ENCODE measurements at places on chromosomes 11 and 22.

DNA sequence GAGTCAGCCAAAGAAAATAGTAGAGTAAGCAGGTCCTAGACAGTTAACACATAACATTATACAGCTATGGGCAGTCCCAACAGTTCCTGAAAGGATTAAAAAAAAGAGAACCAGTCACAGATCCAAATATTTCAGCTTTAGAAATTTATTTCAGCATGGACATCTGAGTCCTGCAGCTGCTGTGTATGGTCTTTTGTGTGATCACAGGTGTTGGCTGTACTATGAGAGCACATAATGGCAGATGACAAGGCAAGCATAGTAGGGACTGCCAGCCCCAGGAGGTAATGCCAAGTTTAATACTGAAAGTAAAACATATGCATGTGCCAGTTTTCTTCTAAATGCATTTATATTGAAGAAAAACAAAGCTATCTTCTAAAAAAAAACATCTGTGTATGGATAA is 158.1 kb downstream of the GRIA4 start:
- no peak for DNase-seq

GRCh38 chr11:128086794-128087193 is 500.6 kb downstream of the ETS1 start:
- no peak for DNase-seq

GRCh38 chr11:36432093-36432469 is 78.0 kb downstream of the TRAF6 start:
- DNase-seq, result no peak

GRCh38 chr11:106249617-106250239 is 172.3 kb downstream of the AASDHPPT start:
- no peak for DNase-seq

GRCh38 chr11:6745018-6745417 is 26.8 kb downstream of the OR2AG2 start:
- no peak for DNase-seq

DNA sequence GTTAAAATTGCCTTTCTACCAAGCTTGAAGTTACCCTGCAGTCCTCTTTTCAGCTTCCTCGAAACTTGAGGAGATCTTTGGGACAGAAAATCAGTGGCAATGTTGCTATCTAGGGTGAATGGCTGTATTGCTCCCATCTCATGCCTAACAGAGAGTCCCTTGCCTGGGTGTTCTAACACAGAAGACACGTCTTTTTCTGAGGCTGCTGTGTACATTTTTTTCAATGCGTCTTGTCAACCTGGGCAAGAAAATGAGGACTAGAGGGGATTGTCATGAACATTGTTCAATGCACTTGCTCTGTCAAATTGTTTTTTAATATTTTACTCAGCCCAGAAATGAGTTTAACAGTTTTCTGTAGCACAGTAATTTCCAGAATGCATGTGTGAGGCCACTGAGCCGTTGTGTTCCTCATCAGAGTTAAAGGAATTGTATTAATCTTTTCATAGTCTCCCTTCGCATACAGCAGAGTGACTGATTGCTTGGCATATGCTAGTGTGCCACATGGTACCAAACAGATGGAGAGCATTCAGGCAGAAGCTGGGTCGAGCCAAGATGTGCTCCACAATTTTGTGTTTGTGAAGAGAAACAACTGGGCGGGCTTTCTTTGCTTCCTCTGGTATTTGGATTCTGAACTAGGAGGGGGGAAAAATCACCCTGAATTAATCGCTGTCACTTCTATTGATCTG is 86.0 kb downstream of the CASP12 start:
- no peak for DNase-seq

- DNase-seq, result no peak
Measured at GRCh38 chr11:250740-251299, 14.0 kb downstream of the PSMD13 start.

DNA sequence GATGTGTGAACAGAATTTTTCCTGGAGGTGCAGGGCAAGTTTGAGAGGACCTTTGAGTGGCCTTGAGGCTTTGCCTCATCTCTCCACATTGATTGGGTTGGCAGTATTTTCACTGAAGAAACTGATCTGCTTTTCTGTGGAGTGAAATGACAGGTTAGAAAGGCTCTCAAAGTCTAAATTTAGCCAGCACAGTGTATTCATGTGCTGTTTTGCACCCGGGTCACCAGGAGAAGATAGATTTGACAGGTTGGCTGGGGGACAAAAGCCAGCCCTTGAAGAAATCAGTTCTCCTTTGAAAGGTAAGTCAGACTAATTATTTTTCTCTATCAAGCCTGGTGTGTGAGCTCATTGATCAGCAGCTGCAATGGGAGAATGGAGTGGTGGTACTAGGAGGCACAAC is 152.9 kb downstream of the DBX1 start:
- no peak for DNase-seq

- no peak for DNase-seq
Measured at GRCh38 chr11:121456151-121456550, 3.4 kb upstream of the SORL1-AS1 start.

DNA sequence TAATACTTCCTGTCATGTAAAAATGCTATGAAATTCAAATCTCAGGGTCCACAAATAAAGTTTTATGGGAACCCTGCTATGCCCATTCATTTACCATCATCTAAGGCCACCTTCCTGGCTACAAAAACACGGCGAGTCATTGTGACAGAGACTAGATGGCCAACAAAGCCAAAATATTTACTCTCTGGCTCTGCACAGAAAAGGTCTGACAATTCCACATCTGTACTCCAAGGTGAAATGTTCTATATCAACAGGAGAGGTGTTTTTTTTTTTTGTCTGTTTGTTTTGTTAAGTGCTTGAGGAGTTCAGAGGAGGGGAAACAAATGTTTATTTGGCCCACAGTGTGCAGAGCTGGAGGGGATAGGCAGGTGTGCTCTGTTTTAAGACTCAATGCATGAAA is 18.6 kb upstream of the TMA7B start:
- DNase-seq, result no peak

DNA sequence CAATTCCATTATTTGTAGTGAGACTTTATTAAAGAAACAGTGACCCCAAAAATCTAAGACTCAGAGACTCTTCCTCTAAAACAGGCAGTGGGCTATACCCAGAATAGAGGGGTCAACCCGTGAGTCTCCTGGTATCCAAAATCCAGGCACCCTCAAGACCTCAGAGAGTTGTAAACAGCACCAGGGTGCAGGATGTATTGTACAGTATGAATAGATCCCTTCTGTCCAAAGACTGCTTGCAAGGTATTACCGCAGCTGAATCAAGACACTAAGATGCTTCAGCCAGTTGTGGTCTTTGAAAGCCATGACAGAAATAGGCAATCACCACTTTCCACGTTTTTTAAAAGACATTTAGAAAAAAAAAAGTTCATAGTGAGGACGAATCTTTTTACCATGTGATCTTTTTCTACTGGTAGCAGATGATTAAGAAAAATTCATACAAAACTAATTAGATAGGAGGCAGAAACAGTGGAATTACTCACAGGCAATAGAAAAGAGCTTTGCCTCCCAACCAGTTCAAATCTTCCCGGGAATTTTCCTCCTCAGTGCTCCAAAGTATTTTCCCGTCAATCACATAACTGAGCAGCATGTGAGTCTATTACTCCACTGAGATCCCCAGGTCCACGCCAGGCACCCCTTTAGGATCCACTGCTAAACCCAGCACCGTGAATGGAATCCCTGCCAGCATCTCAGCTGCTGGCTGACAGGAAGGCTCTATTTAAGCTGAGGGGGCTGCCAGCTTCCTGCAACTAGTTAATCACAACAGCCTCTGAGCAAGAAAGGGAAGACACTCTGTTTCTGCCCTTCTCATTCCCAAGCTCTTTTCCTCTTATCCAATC is 113.1 kb downstream of the ETS1 start:
- DNase-seq, result no peak

- DNase-seq, result no peak
Measured at GRCh38 chr11:9030601-9031000, 26.8 kb upstream of the NRIP3 start.

GRCh38 chr11:7585816-7586215 is 72.0 kb downstream of the PPFIBP2 start:
- DNase-seq, result no peak

DNA sequence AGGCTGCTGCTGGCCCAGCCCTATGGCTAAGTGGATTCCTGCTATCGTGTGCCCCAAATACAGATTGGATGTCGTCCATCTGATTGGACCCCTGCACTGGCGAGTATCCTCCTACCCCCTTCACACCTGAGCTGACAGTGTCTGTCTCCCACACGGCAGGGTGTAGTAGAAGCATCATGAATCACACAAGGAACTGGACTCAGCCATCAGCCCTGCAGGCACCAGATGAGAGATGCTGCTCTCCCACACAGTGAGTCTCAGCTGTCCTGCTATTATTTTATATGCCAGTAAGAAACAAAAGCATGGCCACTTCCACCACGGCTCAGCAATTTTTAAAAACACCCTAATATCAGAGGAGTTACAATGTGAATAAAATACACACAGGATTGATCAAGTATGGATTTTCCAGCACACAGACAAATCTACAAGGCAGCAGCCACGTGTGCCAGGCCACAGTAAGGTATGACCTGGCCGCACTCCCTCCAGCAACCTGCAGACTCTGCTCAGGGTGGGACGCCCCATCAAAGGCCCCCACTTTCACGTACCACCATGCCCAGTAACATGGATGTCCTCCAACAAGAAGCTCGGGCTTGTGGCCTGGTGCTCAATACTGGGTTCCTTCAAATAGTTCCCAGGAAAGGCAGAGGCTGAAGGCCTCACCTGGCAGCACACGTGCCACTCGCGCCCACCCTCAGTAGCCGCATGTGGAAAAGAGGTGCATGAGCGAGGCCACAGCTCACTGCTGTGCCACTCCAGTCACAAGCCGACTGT is 16.4 kb upstream of the SLC25A1 start:
- DNase-seq, result no peak

GRCh38 chr22:19773470-19774040 is 13.0 kb downstream of the TBX1 start:
- DNase-seq, result no peak

DNA sequence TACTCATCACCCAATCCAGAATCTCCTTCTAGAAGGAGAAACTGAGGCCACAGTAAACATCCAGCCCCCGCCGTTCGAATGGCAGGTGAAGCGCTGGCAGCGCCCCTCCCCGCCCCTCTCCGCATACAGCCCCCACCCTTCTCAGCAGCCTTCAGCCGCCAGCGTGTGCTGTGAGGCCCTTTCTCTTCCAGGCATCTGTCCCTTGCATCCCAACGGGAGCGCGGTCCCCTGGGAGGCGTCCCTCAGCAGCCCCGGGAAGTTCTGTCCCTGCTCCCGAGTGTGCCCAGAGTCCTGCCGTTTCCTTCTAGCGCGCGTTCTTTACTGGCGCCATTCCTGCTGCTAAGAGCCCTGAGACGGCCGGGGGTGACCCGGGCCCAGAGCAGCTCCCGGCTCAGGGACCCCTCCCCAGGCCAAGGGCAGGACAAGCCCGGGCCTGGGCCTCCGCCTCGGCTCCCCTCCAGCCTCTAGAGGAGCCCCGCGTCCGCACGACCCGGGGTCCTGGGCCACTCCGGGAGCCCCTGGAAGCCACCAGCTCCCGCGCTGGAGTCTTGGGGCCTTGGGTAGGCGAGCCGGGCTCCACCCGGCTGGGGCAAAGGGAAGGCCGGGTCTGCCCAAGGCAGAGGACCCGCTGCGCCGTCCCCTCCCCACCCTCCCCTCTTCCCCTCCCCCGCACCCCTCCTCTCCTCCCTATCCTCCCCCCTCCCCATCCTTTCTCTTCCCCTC is 450.4 kb downstream of the OPCML start:
- DNase-seq, result no peak

DNA sequence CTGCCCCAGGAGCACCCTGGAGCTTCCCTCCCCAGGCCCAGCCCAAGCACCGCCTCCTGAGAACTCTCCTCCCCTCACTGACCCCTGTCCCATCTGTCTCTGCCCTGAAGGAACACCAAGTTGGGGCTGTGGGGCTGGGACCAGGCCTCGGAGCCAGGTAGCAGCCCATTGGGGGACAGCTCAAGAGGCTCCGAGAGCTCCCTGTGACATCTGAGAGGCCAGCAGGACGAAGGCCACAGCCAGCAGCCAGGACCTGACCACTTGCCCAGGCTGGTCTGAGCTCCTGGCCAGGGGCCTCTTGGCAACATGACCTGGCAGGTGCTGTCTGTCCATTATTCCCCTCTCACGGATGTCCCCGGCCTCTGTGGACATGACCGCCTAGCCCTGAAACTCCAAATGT is 33.7 kb downstream of the IGF2 start:
- DNase-seq, result no peak

DNA sequence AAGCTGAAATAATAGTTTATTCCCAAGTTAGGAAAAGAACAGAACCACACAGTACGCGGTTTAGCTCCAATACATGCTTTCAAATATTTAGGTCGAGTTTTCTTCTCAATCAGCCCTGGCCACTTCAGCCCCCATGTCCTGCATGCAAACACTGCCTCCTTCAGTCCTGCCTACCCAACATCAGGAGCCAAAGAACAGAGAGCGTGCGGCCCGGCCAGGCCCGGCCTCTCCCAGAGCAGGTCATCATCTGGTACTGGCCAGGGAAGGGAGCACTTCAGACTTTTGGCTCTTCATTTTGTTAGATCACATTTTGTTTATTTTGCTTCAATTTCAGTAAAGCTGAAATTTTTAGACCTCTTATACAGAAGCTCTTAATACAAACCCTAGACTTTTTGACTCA is 6.7 kb downstream of the BRD1 start:
- DNase-seq, result no peak

- DNase-seq, result no peak
Measured at GRCh38 chr11:33891714-33892327, at the start of gene LMO2. TSS of gene LMO2 (minus strand) at chr11:33892076. CDS start at chr11:33869716, 22,360 bp downstream.

DNA sequence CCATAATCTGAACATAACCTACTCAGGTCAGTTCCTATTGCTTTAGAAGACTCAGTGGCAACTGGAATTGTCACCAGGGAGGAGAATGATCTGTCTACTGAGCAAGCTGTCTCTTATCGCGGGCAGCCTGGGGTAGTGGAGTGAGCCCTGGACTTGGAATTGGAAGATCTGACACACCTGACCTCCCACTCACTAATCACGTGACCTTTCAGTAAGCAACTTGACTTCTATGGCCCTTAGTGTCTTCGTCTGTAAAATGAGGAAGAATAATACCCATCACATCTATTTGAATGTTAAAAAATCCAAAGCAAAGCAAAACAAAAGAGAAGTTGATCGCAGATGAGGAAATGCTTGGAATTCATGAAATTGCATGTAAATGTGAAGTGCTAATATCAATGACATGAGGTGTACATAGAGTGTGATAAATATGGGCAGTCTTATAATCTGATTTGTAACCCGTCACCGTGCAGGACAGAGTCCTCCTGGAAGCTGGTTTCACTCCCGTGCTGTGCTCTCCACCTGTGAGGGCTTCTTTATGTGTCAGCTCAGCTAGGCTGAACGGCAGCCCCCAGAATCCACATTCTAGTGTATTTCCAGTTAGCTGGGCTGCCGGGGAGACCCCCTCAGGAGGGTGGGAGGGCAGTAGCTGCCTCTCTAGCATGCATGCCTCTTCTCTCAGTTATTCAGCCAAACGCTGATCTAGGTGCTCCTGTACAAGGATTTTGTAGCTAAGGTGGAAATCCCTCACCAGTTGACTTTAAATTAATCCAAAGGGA is 482.9 kb downstream of the OPCML start:
- no peak for DNase-seq

DNA sequence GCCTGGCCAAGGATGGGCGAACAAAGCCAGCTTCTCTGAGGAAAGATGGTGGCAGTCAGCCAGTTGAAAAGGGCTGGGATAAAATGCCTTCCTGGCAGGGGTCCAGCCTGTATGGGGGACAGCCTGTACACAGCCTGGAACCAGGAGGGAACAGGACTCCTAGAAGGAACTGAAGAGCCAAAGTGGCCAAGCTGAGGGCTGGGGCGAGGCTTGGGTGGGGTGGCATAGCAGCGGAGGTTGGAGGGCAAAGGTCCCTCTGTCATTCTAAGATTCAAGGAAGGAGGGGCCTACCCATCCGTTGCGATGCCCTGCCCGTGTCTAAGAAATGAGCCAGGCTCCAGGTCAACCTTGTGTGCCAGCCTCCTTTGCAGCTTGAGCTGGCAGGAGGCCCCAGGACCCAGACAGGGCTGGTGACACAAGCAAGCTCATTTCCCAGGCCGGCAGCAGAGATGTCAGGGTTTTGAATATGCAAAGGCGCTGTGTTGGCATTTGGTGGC is 22.6 kb downstream of the FADD start:
- DNase-seq, result no peak

Data from amniotic stem cell (primary cell).